Stimulated activated CD4-positive, alpha-beta T cell treated with anti-CD3 and anti-CD28 coated beads, Interleukin-12 subunit alpha, Interleukin-12 subunit beta, amount 100 ng/mL, for 4 hours (primary cell): ENCODE measurements at places on chromosomes 12 and 14.

GRCh38 chr12:85823436-85824180 is 12.6 kb downstream of the RASSF9 start:
- DNase-seq = no peak

DNA sequence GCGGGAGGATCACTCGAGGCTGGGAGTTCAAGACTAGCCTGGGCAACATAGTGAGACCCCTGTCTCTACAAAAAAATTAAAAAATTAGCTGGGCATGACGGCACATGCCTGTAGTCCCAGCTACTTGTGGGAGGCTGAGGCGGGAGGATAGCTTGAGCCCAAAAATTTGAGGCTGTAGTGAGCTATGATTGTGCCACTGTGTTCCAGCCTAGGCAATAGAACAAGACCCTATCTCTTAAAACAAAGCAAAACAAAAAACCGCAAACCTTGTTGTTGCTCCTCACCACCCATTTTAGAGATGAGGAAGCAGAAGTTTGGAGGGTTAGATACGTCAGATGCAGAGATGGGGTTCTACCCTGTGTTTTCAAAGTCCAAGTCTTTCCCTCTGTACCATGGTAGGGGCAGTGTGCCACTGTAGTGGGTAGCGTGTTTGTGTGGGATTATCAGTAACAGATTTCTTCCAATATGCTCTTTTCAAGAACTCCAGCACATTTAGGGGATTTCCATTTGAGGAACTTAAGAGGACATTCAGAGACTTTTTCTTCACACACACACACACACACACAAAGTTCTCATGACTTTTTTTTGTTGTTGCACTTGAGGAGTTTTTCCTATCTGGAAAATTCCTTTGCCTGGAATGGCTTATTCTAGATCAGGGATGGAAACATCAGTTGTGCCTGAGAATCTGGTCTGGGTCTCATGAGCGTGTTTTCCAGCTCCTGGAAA is 186.5 kb downstream of the CHST11 start:
- DNase-seq = no peak

- no peak for DNase-seq
Measured at GRCh38 chr14:103739466-103739792, 23.8 kb downstream of the ZFYVE21 start.

DNA sequence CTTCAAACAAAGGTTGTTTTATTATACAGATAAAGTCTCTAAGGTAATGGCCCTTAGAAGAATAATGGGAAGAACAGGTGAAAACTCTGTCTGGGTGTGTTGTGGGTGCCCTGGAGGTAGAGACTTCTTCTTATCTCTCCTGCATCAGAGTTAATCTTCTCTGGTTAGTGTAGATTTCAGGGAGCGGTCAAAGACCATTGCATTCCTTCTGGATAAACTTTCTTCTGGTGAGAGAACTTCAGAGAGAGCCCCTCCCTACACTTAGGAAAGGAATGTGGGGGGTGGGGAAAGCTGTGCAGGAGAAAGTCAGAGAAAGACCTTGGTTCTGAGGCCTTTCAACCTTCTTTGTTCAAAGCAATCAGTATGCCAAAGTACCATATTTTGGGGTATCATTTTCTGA is 658.5 kb downstream of the DIO2 start:
- DNase-seq = no peak

DNA sequence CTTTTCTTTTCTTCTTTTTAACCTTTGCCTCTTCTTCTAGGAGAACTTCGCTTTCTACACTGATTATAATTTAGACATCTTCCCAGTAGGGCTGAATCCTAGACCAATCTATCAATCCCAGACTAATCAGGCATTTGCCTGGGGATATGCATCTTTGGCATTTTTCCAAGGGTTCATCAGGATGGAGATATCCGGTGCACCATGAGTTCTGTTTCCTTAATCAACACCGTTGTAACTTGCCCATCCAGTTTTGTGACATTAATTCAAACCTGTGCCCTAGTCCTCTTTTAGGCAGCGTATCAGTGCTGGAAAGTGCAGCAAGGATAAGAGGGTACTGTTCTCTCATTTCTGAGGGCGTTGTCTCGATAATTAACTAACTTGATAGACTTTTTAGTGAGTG is 617 bp upstream of the MGP start:
- DNase-seq = no peak

- DNase-seq = peak; percentile 3
Measured at GRCh38 chr12:76878099-76878898, 520 bp downstream of the CSRP2 start.

DNA sequence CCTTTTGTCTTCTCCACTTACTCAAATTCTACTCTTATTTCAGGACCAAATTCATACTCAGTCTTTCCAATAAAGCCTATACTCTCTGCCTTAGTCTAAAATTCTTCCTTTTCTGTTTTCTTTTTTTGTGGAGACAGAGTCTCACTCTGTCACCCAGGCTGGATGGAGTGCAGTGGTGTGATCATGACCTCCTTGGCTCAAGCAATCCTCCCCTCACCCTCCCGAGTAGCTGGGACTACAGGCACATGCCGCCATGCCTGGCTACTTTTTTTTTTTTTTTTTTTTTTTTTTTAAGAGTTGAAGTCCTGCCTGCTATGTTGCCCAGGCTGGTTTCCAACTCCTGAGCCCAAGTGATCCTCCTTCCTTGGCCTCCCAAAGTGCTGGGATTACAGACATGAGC is 11.9 kb downstream of the SRP54 start:
- no peak for DNase-seq

- no peak for DNase-seq
Measured at GRCh38 chr14:52939427-52939826, 11.4 kb downstream of the FERMT2 start.

- no peak for DNase-seq
Measured at GRCh38 chr14:83757916-83758315, 1772.0 kb upstream of the FLRT2 start.

GRCh38 chr12:69545081-69545480 is 40.2 kb upstream of the CCT2 start:
- no peak for DNase-seq

- no peak for DNase-seq
Measured at GRCh38 chr12:78087363-78087675, 256.6 kb downstream of the NAV3 start.

DNA sequence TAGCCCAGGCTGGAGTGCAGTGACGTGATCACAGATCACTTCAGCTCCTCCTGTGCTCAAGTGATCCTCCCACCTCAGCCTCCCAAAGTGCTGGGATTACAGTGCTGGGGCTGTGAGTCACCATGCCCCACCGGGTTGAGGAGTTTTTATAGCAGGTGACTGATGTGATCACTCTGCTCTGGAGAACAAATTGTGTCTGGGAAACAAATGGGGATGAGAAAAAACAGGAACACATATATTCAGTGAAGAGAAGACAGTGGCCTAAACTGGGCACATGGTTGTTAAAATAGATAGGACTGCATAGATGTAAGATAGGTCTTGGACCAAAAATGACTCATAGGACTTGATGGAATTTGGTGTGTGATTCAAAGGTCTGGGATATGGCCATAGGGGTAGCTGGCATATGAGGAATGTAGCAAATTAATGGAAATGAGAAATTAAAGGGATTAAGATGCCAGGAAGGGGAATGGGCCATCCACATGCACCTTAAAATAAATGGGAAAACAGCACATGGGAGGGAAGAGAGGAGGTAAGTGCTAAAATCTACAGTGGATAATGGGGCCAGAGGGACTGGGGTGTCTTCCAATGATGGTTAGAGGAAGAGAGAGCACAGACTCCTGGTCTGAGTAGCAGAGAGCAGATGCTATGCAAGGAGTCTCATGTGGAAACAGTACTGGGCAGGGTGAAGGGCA is 11.2 kb downstream of the BCAT1 start:
- no peak for DNase-seq

- DNase-seq = no peak
Measured at GRCh38 chr12:58575256-58575655, 345.0 kb downstream of the LRIG3 start.

GRCh38 chr14:22084393-22085281 is 411.0 kb upstream of the OR4E1 start:
- no peak for DNase-seq

GRCh38 chr12:114286145-114286544 is 119.8 kb downstream of the TBX5 start:
- no peak for DNase-seq

GRCh38 chr12:24979329-24979728 is 30.4 kb upstream of the BCAT1 start:
- DNase-seq = no peak

DNA sequence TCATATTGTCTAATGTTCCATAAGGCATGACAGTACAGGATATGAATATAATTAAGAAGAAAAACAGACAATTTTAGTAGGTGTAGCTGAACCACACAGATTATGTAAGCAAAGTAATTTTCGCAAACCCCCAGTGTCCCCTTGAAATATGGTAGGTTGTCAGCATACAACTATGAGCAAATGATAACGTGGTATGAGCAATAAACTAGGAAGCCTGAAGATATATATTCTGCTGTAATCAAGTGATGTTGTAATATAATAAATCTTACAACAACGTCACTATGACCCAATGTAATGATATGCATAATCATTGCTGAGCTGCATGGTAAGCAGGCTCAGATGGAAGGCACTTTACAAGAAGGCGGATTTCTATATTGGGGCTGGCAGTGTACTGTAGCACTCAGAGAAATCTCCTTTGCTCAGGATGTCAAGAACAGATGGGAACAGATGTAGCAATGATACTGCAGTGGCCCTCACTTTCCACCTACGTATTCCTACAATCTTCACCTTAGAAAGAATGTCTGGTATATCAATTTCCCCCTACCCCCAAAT is 47.8 kb upstream of the MYF6 start:
- DNase-seq = no peak

GRCh38 chr14:101772770-101773169 is 11.3 kb downstream of the PPP2R5C start:
- DNase-seq = no peak

GRCh38 chr14:97264516-97265230 is 467.5 kb downstream of the VRK1 start:
- no peak for DNase-seq

GRCh38 chr14:73143003-73143402 is 6.7 kb downstream of the PSEN1 start:
- no peak for DNase-seq

GRCh38 chr12:113186666-113187325 is 1.3 kb downstream of the RITA1 start:
- no peak for DNase-seq

DNA sequence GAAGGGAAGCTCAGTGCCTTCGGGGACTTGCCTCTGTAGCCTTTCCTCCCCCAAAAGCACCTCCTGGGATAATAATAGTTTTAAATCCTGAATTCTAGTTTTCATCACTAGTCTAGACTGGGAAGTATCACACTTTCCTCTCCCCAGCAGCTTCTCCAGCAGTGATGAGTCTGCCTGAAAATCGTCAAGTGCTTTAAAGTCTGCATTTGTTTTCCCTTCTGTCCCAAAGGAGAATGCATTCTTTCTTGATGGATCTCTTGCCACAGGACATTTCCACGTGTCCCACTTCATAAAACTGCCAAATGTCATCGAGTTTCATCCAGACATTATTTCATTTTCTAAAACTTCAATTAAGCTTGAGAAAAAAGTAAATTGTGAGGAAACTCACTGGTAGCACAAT is 15.0 kb downstream of the CSRP2 start:
- no peak for DNase-seq

DNA sequence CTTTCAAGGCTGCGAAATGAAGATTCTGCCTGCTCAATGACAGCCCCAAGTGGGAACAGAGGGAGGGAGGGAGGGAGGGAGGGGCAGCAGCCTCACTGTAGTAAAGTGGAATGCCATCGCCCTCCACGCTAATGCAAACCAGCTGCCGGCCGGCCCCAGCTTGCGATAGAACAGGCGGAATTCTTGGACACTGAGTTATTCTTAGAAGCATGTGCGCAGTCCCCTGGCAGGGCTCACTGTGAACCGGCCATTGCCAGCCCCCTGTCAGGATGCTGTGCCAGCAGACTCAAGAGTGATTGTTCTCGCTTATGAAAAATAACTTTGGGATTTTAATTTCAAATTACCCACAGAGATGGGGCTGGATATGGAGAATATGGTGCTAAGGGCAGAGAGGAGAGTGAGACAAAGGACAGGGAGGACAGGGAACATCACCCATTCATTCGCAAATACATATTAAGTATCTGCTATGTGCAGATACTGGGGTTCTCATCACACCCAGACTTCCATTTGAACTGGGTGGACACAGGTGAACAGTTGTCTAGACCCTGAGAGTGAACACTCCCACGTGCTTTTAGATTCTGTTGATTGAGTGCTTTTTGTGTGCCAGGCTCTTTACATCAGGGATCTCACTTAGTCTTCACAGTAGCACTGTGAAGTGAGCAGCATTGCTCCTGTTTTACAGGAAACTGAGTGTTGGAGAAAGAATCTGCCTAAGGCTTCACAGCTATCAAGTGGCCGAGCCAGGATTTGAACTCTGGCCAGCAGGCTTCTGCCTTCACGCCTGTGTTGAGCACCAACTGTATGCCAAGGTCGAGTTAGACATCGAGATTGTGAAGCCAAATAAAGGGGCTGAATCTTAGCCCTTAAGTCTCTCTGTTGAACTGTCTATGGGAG is 192.9 kb downstream of the C12orf75 start:
- no peak for DNase-seq

GRCh38 chr14:105999361-106000028 is 473.1 kb downstream of the TMEM121 start:
- DNase-seq = peak; percentile 55

DNA sequence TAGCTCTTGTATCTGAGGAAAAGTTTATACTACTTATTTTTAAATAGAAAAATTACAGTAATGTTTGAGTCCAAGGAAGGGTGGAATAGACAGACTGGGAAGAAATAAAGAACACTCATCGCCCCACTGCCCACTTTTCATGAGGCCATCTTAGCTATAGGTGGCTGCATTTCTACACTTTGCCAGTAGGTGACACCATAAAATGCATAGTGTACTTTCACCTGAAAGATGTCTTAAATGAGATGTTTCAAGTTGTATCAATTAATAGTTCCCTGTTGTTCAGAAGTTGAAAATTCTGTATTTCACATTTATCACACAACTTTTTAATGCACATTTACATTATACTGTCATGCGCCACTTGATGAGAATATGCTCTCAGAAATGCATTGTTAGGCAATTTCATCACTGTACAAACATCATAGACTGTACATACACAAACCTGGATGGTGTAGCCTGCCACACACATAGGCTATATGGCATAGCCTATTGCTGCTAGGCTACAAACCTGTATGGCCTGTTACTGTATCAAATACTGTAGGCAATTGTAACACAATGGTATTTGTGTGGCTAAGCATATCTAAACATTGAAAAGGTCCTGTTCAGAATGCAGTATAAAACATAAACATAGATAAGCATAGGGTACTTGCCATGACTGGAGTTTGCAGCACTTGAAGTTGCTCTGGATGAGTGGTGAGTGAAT is 27.6 kb downstream of the PMCH start:
- DNase-seq = no peak
